ENCODE measurements at places on chromosomes 5 and 9.

DNA sequence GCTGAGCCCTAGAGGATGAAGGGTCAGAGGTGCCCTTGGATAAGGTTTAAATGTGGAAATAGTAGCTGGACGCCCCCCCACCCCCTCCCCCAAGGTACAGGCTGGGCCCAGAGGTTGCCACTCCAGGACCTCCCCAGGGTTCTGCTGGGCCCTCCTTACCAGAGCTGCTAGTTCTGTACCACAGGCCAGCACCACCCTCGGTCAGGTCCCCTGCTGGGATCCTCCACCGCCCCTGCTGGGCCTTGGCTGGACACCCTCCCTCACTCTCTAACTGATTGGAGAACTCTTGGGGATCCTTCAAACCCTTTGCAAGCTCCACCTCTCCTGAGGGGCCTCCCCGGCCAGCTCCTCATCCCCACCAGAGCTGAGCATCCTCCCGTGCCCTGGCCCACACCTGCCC lies 34.9 kb downstream of the PTGES start:
- no peak for DNase-seq

DNA sequence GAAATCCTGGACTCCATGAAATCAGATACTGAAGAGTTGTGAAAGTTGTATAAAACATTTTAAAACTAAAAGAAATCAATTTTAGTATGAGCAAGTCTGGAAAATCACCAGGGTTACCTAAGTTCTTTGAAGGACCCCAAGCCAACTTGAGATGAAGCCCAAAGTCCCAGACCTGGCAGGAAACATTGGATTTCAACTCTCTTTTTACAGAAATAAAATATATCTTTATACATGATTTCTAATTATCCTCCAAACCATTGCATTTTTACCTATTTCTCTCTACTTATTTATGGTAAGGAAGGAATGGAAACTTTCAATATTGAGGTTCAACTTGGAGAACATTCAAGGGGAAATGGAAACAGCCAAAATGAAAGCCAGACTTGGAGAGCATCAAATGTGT lies 390.6 kb upstream of the C9orf72 start:
- no peak for DNase-seq

DNA sequence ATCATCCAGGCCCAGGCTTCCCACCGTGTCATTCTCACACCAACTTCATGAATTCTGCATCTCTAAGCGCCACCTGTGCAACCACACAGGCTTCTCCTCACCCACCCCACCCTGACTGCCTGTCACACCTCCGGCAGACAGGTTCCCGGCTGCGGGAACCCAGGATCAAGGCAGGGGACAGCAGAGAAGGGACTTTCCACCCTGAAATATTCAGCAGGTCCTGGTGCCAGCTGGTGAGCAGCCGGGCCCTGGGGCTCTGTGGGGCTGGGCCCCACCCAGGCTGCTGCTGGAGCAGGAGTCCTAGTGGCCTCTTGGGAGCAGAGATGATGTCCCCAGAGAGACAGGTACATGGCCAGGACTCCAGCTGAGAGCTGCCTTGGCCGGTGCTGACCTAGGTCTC lies 12.7 kb downstream of the ANXA6 start:
- no peak for DNase-seq

- DNase-seq, result no peak
Measured at GRCh38 chr5:179044765-179045164, 15.4 kb upstream of the ZNF354C start.

GRCh38 chr9:35844628-35845270 lies 15.7 kb downstream of the TMEM8B start:
- no peak for DNase-seq

- DNase-seq, result no peak
Measured at GRCh38 chr5:102767862-102768261, 12.8 kb downstream of the PAM start.

DNA sequence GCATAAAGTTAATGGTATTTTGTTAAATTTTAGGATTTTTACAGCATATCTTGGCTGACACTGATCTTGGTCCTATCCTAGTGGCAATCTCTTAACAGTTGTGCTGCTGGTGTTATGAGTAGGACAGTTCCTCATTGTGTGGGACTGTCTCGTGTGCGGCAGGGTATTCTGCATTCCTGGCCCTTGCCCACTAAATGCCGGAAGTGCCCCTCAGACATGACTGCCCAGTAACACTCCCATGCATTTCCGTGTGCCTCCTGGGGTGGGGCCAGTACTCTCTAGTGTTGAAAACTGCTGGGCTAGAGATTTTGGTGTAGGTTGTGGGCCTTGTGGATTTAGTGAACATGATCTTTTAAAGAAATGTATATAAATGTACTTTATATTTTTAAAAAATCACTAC lies 227.1 kb upstream of the DMRT1 start:
- DNase-seq, result no peak

DNA sequence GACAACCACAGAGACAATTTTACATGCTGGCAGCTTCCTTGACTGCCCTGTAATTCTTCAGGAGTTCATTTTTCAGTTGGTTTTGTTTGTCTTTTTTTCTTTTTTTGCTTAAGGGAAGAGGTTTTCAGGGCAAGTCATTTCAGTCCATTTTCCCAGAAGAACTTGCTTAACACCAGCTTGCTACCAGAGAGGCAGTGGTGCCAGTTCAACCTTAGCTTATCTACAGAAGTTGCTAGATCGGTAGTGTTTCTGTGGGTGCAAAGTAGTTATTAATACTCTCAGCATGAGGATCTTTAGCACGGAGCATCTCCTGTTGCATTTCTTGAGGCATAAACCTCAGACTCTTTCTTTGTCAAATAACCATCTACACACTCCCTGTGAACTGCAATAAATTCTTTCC lies 1.1 kb downstream of the SPEF2 start:
- DNase-seq, result no peak

DNA sequence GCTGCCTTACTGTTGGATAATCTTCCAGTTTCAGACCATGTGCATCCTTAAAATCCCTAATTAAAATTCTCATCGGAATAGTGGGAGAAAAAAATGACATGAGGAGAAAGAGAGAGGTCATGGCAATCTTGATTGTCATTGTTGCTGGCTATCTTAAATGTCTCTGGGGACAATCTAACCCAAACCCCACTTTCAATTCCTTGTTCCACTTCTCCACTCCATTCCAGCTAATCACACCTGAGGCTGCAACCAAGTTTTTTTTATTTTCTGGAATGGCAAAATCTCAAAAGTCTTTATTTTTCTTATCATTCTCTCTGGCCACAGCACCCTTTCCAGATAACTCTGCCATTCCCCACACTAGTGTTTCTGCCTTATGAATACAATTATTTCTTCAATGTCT lies 171.9 kb upstream of the RASA1 start:
- no peak for DNase-seq

GRCh38 chr9:124590889-124591641 lies 83.9 kb upstream of the NR5A1 start:
- no peak for DNase-seq

- no peak for DNase-seq
Measured at GRCh38 chr5:66967826-66968262, 228.8 kb downstream of the CD180 start.

DNA sequence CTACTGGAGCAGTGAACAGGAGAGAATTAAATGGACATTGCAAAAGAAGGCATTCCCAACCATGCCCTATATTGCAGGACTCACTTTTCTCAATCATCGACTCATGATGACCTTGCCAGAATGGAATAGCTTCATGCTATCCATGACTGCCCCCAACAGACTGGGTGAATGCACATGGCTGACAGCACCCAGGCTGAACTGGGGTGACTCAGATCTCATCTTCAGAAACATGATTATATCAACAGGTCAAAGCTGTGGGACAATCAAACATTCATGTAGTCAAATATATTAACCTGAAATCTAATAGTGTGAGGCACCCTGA lies 34.7 kb upstream of the MIER3 start:
- no peak for DNase-seq

DNA sequence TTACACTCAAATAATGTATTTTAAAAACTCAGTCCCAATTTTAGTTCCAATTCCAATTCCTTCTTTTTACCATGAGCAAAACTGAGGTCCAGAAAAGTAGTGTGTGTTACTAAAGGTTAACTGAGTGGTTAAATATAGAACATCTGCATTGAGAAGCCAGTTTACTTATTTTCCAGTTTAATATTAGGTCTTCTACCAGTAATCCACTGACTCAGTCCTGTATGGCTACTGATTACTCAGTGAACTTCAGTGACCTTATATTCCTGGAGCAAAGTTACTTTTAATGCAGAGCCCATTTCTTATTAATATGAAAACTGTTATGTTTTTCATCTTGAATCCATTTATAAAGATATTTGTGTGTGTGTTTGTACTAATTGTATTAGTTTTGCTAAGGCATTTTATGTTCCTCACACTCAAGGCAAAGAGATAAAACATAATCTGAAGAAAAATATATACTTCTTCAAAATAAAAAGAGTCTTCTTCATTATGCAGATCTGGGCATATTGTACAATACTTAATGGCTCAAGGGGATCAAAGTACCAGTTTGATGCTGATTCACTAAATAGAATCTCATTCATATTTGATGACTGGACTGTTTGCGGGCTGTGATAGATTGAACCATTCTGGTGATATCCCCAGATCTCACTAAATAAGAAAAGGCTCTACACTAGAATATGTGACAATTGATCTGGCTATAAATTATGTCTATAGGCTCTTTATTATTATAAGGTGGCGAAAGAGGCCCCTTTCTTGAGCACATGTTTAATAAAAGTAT lies 60.8 kb downstream of the DMXL1 start:
- DNase-seq, result no peak

DNA sequence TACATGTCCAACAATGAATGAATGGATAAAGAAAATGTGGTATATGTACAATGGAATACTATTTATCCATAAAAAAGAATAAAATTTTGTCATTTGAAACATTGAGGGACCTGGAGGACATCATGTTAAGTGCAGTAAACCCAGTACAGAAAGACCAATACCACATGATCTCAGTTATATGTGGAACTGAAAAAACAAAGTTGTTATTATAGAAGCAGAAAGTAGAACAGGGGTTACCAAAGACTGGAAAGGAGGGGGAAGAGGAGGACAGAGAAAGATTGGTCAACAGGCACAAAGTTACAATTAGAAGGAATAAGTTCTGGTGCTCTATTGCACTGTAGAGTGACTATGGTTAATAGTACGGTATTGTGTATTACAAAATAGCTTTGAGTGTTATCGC lies 233.8 kb downstream of the SEMA6A start:
- DNase-seq, result no peak

- no peak for DNase-seq
Measured at GRCh38 chr9:95336281-95336680, 18.8 kb upstream of the FANCC start.

- no peak for DNase-seq
Measured at GRCh38 chr5:66931651-66932050, 264.9 kb downstream of the CD180 start.

DNA sequence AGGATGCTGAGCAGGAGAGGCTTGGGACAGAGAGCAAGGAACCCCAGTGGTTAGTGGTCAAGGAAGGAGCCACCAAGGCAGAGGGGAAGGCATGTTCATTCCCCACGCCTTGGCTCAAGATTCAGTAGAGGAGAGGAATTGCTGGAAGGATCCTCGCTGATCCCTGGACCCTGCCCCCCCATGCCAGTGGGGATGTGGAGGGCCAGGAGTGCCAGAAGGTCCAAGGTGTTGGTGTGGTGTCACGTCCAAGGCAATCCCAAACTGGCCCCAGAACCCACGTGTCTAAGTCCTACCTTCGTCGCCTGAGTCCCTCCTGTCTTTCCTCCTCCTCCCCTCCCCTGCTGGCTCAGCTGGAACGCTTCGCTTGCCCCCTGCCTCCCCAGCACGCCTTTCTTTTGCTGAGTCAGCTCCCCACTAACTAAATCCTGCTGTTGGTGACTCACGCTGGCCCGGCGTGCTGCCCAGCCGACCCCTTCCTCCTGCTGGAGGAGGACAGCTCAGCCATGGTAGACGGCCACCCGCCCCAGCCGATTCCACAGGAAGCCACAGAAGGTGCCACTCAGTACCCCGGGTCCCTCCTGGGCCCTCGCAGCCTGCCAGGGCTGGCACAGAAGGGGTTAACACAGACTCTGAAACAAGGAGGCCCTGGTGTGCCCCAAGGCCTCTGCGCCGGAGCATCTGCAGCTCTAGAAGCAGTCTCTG lies 37.6 kb upstream of the ORM1 start:
- no peak for DNase-seq

GRCh38 chr5:102611312-102611711 lies 112.5 kb upstream of the SLCO6A1 start:
- DNase-seq, result no peak

- DNase-seq, result no peak
Measured at GRCh38 chr9:20623021-20623747, 885 bp upstream of the MLLT3 start.

DNA sequence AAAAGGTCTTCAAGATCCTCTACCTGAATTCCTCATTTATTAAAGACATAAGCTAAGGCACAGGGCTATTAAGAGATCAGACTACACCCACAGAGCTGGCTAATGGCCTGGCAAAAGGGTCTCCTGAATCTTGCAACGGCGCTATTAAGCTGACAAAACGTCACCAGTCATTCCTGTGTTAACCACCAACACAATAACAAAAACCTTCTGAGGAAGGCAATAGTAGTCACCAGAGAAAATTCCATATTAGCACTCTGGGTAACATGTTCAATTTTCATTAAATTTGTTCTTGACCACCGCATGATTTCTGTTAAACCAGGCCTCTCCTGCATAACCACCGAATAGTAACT lies 77.0 kb downstream of the GNAQ start:
- DNase-seq, result no peak

- DNase-seq, result no peak
Measured at GRCh38 chr5:64973215-64973614, 204.5 kb downstream of the CWC27 start.

- no peak for DNase-seq
Measured at GRCh38 chr9:89880721-89881120, 275.9 kb downstream of the GADD45G start.

DNA sequence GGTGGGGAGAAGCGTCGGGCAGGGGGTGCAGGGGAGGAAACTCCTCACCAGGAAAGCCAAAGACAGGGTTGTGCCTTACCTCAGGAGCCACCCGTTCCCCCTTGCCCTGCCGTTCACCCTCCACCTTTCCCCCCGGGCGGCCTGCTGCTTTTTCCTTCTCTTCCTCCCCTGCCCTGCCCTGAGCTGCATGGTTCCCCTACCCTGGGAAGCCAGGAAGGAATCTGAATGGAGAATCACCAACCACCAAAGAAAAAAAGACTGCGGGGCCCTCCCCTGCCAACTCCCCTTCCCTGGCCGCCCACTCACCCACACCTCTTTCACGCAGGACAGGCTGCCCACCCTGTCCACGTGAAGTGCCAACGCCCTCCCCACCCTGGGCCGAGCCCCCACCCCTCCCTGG lies 820 bp upstream of the NFX1 start:
- no peak for DNase-seq

DNA sequence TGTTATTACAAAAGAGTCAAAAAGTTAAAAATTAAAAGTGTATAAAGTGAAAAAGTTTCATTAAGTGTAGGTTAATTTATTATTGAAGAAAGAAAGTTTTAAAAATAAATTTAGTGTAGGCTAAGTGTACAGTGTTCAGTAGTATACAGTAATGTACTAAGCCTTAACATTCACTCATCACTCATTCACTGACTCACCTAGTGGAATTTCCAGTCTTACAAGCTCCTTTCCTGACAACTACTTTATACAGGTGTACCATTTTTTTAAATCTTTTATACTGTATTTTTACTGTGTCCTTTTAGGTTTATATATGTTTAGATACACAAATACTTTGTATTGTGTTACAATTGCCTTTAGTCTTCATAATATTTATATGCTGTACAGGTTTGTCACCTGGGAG lies 530.2 kb upstream of the FAM174A start:
- no peak for DNase-seq

All from cortex of kidney (tissue), 1 donor.